Mesothelial cell of epicardium (in vitro differentiated cells): ENCODE measurements at places on chromosomes 1 and 21. TPM values are rescaled to one million over a fixed set of nuclear protein-coding genes. Genes with fewer than 3 reads are reported as not detected.

DNA sequence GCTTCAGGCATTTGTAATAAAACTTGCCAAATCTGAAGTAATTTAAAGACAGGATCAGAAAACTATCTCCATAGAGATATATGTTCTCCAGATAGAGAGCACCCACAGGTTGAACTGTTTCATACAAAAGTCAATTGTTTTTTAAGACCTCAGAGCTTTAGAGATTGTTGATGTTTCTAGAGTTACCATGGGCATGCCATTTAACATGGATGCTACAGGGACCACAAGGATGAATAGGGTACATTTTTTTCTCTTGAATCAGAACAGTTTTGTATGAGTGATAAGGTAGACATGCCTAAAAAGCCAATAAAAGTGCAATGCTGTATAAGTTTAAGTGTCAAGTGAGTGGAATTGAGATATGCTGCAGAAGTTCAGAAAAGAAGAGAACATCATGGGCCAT lies 511.0 kb upstream of the CAMK1G start:
- no peaks in the 10 kb centered on the region for H3K27me3 ChIP-seq
- no peaks in the 10 kb centered on the region for H3K4me1 ChIP-seq
- H3K4me3 ChIP-seq, result no peak overlapping the region
- DNase-seq, result no peak

DNA sequence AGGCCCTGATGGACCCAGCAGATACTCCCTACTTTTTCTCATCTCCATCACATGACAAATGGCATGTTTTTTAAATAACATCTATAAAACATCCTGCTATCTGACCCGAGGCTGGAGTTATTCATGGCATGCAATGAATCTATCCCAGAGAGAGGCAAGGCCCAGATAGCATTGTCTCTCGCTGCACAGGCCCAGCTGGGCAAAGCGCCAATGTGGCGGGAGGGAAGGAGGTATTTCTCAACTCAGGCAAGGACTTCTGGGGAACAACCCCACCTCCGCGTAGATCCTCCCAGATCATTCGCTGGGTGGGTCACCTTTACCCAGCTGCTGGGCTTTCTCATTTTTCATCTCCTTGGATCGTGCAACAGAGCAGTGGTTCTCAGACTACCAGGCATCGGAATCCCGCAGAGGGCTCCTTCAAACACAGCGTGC lies 59.8 kb downstream of the ERG start:
- H3K27me3 ChIP-seq, result no peaks in the 10 kb centered on the region
- DNase-seq, result peak; percentile 45
- H3K4me3 ChIP-seq, result no peak overlapping the region
- peaks cover 31% of the 10 kb centered on the region for H3K4me1 ChIP-seq
- no peaks in the 10 kb centered on the region for H3K36me3 ChIP-seq

DNA sequence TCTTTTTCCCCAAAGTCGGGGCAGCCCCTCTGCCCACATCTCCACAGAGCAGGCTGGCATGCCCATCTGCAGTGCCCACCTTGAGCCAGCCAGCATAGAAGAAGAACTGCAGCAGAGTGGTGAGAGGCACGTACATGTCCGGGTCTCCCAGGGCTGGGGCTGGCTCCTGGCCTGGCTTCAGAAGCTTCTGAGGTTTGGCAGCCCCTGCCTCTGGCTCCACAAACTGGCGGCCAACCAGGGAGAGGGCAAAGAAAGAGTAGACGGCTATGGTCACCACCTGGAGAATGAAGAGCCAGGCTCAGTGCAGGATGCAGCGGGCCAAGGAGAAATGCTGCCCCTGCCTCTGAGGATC lies 3.0 kb downstream of the BEST4 start:
- H3K27ac ChIP-seq, result no peak overlapping the region
- H3K36me3 ChIP-seq, result peaks cover 11% of the 10 kb centered on the region
- H3K4me1 ChIP-seq, result peaks cover 23% of the 10 kb centered on the region
- H3K4me3 ChIP-seq, result peak overlapping the region; percentile 59

GRCh38 chr1:107750364-107750959 lies 214.5 kb downstream of the VAV3 start:
- H3K36me3 ChIP-seq, result no peaks in the 10 kb centered on the region
- H3K4me1 ChIP-seq, result no peaks in the 10 kb centered on the region
- peaks cover 12% of the 10 kb centered on the region for H3K27me3 ChIP-seq
- H3K27ac ChIP-seq, result no peak overlapping the region

Gene CD34
- 1.2 to 1.6 TPM (median 1.2 TPM) in 3 replicates for total RNA-seq

DNA sequence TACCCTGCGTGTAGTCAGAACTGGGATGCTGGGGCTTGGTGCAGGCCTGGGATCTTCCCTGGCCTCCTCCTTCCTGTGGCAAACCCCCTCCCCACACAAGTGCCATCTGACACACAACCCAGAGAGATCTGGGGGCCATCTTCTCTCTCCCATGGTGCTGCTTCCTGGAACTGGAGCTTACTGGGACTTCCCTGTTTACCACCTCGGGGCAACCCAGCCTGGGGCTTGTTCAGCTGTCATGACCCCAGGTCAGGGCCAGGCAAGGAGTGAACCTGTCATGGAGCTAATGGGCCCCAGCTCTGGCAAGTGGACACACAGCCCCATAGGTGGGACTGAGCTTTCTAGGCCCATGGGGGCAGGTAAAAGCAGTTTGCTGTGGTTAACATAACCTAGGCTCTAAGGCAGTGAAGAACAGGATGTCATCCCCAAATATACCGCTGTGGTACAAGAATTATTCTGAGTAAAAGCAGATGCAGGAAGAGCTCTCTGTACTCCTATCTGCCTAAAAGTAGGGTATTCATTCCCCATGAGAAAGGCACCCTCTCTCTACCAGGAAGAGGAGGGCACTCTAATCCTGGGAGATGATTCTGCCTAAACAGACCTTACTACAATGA lies 2.4 kb downstream of the TRIM11 start:
- H3K4me1 ChIP-seq, result peaks cover 31% of the 10 kb centered on the region
- no peak for DNase-seq
- H3K27me3 ChIP-seq, result no peaks in the 10 kb centered on the region

DNA sequence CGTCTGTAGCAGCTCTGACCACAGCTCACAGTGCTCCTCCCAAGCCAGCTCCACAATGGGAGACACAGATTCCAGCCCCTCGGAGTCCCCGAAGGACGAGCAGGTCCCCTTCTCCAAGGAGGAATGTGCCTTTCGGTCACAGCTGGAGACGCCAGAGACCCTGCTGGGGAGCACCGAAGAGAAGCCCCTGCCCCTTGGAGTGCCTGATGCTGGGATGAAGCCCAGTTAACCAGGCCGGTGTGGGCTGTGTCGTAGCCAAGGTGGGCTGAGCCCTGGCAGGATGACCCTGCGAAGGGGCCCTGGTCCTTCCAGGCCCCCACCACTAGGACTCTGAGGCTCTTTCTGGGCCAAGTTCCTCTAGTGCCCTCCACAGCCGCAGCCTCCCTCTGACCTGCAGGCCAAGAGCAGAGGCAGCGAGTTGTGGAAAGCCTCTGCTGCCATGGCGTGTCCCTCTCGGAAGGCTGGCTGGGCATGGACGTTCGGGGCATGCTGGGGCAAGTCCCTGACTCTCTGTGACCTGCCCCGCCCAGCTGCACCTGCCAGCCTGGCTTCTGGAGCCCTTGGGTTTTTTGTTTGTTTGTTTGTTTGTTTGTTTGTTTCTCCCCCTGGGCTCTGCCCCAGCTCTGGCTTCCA lies 22.9 kb upstream of the VPS13D start:
- no peak for DNase-seq
- H3K4me1 ChIP-seq, result peaks cover 15% of the 10 kb centered on the region
- H3K36me3 ChIP-seq, result no peaks in the 10 kb centered on the region
- no peak overlapping the region for H3K4me3 ChIP-seq

DNA sequence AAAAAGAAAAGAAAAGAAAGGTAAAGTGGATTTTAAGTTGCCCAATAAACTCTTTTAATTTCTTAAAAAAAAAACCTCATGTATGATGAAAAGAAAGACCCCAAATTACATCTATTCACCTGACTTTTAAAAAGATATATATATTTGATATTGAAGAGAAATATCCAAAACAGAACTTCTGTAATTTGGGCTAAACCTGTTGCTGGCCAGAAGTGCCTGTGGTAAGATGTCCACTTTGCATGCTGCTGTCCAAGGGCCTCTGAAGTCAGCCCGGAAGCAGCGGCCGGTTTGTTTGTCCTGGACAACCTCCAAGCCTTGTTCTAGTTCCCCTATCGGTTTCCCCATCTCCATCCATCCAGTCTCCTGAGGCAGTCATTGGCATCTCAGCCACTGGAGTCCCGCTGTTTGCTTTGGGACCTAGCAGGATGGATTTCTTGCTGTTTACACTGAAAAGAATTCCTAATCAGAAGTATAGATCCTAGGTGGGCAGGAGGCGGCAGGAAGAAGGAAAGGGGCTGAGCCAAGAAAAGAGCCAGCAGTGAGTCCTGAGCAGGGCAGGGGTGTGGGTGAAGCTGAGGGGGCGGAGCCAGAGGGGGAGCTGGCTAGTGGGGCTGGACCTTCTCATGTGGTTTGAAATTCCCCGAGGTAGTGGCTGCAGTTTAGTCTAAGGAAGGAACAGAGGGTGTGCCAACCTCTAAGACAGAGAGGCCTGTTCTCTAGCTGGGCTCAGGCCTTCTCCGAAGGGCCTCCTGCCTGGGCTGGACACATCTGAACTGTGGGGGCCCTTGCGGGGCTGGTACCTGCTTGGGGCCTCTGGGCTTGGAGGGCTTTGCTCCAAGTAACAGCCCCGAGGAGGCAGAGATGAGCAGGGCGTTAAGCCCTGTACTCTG lies 3.3 kb downstream of the NCMAP start:
- no peak overlapping the region for H3K27ac ChIP-seq
- no peaks in the 10 kb centered on the region for H3K36me3 ChIP-seq
- no peak overlapping the region for H3K4me3 ChIP-seq
- no peak for DNase-seq

GRCh38 chr1:214824763-214825162 lies 221.8 kb downstream of the CENPF start:
- H3K36me3 ChIP-seq, result no peaks in the 10 kb centered on the region
- no peaks in the 10 kb centered on the region for H3K4me1 ChIP-seq
- H3K27ac ChIP-seq, result no peak overlapping the region
- DNase-seq, result no peak
- H3K27me3 ChIP-seq, result peaks cover 6% of the 10 kb centered on the region
